ENCODE measurements at places on chromosomes 1 and 21.

DNA sequence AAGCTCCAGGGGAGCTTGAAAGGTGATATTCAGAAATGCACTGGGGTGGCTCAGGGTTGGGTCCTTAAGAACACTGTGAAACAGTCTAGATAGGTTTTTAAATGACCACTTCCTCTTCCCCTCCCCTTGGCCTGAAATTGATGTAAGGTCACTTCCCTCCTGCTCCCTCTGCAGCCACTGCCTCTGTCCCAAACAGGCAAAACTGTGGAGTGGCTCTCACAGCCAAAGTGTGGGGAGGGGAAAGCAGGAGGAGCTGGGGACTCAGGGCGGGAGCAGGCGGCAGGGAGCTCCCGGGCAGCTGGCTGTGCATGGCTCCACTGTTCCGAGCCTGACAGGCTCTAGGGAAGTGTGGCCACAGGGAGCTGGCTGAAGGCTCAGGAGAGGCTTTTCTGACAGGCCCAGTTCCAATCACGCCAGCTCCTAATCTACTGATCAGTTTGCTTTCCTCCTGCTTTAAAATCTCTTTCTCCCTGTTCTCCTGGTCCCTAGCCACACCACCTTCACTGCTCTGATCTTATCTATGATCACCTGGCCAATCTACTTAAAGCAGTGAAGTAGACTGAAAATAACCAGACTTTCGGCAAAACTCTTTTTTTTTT, 5.1 kb upstream of the CSRP1 start:
- no peak for DNase-seq

- DNase-seq: no peak
Measured at GRCh38 chr1:47703981-47704596, 266.2 kb downstream of the FOXD2 start.

DNA sequence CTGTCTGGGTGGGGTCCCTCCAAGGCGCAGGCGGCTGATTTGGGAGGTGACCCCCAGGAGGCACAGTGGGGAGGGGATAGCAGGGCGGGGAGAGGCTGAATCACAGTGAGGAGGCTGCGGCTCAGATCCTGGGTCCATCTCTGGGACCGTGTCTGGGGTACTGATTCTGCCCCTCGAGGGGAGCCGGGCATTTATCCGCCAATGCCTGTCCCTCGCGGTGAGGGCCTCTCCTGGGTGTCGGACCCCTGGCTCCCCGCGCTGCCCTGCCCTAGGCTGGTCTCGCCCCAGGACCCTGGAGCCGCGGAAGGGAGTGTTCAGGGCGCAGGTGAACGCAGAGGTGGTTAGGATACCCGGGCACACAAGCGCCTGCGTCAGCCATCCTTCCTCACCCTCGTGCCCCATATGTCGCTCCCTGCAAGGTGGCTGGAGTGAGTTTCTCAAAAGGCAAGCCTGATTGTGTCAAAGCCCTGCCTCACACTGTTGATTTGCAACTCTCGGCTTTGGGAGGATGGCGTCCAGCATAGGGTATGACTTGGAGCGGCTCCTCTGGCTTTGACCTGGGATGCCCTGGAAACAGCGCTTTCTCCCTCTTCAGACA, 530.9 kb downstream of the PTPRU start:
- DNase-seq: no peak

DNA sequence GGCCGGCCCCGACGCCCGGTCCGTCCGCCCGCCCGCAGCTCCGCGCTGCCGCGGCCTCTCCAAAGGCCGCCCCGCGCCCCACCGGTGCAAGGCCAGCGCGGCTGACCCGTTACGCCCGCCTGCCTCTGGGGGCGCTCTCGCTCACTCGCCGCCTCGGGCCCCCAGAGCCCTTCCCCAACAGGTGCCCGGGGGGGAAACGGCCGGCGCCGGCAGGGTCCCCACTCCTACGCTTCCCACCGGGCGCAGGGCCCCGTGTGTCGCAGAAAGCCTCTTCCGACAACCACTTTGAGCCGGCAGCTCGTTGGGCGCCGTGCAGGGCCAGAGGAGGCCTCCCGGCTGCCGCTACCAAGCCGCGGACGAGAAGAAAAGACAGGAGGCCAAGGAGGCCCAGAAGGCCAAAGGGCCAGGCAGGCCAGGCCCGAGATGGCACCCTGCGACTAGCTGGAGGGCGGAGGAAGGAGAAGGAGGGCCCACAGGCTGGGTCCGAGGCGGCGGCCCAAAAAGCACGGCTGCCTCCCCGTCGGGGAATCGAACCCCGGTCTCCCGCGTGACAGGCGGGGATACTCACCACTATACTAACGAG, 64.9 kb upstream of the FCGR2A start:
- no peak for DNase-seq

- no peak for DNase-seq
Measured at GRCh38 chr1:31939484-31940329, 1.5 kb upstream of the PTP4A2 start.

- no peak for DNase-seq
Measured at GRCh38 chr1:77830946-77831345, 51.5 kb downstream of the MIGA1 start.

- no peak for DNase-seq
Measured at GRCh38 chr1:93471284-93471683, 23.4 kb downstream of the FNBP1L start.

- DNase-seq: no peak
Measured at GRCh38 chr1:234602334-234603220, 7.4 kb downstream of the IRF2BP2 start.

DNA sequence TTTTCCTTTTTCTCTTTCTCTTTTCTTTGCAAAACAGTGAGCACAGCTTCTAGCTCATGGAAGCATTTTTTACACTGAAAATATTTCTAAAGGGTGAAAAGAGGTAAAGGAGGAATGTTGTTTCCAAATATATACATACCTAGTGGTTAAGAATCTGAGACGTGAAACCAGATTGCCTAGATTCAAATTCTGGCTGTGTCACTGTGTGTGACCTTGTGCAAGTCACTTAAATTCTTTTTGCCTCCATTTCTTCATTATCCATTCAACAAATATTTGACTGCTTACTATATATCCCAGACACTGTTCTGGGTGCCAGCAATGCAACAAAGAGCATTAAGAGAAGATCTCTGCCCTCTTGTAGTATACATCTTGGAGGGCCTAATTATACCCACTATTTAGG, 53.3 kb downstream of the ZFYVE9 start:
- DNase-seq: no peak

DNA sequence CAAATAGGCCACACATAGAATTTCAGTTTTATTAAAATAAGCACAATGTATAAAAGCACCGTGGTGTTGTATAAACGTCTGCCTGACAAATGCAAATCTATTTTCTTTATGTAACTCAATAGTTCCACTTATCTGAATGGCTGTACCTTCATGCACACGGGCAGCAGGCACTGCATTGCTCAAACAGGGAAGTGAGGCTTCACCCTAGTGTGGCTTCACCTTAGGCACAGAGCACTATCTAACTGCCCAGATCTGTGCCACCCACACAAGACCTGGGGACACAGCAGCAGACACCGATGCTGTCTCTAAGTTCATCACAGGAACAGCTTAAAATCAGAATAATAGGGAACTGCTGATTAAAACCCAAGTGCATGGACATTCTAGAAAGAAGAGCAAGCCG, 6.0 kb upstream of the KNCN start:
- DNase-seq: no peak

DNA sequence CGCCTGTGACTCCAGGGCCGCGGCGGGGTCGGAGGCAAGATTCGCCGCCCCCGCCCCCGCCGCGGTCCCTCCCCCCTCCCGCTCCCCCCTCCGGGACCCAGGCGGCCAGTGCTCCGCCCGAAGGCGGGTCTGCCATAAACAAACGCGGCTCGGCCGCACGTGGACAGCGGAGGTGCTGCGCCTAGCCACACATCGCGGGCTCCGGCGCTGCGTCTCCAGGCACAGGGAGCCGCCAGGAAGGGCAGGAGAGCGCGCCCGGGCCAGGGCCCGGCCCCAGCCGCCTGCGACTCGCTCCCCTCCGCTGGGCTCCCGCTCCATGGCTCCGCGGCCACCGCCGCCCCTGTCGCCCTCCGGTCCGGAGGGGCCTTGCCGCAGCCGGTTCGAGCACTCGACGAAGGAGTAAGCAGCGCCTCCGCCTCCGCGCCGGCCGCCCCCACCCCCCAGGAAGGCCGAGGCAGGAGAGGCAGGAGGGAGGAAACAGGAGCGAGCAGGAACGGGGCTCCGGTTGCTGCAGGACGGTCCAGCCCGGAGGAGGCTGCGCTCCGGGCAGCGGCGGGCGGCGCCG, at the start of gene SIM2:
Gene SIM2 (plus strand): TSS at position 135 of the 565 bp plus-strand sequence. CDS start 632 bp downstream, outside the sequence.
- no peak for DNase-seq

DNA sequence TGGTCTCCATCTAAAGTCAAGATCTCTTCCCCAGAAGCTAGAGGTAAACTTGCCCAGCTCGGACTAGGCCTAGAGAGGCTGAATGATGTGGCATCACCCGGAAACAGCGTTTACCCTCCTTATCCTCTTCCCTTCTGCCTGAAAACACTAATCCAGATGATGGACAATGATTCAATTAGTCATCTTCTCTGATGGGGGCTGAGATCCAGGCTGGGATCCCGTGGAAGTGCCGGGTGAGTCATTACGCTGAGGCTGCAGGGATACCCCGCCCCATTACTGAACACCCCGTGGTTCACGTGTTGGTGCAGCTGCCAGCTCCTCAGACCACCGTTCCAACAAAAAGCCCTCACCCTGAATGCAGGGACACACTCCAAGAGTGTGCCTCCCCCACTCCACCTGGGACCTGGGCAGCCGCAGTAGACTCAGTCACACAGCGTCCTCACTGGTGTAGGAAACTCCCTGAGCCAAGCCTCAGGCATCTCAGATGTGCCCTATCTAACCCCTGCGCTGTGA, 2.0 kb downstream of the S100A6 start:
- DNase-seq: no peak

DNA sequence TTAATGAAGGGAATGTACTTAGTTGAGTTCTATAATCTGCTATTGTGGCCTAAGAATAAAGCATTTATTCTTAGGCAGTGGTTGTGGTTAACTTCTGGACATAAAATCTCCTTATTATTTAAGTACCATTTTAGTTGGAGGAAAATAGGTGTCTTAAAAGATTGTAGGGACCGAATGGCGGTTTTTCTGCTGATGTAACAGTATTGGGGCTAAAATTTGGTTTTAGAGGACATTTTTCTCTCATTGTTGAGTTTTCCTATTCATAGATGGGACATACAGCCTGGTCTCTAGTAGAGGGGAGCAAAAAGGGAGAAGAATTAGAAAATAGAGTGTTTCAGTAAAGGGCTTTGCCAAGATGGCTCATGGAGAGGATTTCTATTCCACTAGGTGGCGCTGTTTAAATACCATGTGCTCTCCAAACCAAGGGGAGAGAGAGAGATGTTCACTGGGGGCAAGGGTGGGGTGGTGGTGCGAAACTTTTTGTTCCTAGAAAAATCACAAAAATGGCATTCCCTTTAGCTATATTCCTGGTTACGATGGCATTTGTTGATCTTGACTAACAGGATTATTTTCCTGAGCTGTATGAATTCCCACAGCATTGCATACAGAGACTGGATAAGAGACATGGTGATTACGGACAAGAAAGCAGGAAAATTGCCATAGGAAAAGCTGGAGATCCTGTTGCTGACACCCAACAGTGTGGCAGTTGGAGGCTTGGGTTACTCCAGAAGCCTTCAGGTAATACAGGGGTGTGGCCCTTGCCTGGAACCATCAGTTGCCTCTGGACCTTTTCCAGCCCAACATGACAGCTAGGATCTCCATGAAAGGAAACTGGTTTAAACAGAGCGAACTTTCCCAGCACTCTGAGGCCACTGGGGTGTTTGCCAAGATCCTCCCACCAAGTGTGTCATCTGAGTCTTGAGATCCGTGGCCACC, 18.2 kb upstream of the FCGR2A start:
- no peak for DNase-seq

DNA sequence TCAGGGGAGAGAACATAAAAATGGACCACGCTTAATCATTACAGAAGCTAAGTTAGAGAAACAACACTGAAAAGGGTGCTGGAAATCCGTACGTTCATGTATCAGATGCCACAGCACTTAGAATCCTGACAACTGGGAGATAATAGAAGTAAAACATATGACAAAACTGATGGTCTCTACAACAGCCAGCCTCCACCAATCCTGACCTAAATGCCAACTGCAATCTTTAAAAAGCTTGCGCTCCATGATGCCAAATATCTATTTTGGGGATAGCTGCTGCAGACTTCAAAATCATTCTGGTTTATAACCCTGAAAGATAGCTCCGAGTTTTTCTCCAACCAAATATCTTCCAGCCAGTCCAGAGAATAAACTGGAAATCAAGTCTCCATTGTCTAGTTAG, 178.3 kb downstream of the RERE start:
- DNase-seq: no peak

GRCh38 chr1:194644528-194644927, 1458.1 kb upstream of the B3GALT2 start:
- no peak for DNase-seq

GRCh38 chr1:36900128-36900527, 134.2 kb downstream of the GRIK3 start:
- no peak for DNase-seq

DNA sequence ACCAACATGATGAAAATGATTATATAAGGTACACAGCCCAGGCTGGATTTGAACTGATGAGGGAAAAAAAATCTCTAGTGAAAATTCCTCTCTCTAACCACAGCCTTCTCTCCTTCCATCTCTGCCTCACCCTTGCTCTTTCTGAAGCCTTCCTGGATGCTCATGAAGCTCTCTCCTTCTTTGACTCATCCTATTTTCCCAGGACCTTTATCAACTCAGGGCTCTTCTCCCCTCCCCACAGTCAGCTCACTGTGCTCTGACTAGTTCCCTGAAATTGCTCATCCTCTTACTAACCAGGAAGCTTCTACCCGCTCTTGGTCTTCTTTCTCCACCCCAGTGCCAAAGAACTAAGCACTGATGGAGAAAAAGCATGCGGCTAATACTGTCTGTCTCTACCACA, 46.4 kb upstream of the ERG start:
- DNase-seq: no peak

DNA sequence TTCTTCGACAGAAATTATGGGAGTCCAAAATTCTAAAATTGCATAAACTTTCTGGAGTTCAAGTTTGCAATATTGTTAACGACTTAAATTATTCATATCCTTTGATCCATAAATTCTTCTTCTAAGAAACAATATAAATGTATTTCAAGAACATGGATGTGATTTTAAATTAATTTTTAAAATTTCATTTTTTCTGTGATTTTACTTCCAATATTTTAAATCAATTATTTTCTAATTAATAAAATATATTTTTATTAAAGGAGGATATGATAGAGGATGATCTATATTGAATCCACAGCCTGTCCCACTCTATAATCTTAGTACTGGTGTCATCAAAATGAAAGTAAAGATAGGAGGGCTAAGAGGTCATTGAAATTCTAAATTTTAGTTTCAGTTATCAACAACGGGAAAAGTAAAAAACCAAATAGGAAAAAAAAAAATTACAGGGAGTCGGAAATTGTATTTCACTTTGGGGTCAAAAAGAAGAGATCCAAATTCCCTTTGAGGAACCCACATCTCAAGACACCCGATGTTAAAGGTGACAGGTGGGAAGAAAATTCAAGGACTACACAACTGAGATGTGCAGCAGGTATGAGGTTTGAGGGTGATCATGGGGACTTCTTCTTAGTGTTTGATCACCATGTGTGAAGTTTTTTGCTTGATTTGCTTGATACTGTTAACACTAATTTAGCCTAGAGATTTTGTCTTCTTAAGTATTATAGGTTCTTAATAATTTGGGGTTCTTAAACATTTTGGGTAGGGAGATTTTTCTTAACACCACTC, 154.8 kb upstream of the RGS18 start:
- no peak for DNase-seq
